ENCODE measurements at places on chromosomes 4 and X. TPM values are rescaled to one million over a fixed set of nuclear protein-coding genes. Genes with fewer than 3 reads are reported as not detected.
A peak's percentile ranks its signal among the peaks of the same experiment; 100 is the strongest.

The GBA3 gene
- not detected for total RNA-seq

The SLITRK4 gene
- total RNA-seq: not detected

The NUP62CL gene
- total RNA-seq: 1.1 TPM

The TEC gene
- total RNA-seq: 2.7 TPM

- peaks cover 16% of the 10 kb centered on the region for H3K27me3 ChIP-seq
- H3K27ac ChIP-seq: no peak overlapping the region
- H3K4me3 ChIP-seq: no peak overlapping the region
- no peak for DNase-seq
- no peaks in the 10 kb centered on the region for H3K4me1 ChIP-seq
These were observed 43.6 kb downstream of the ADGRG4 start for GRCh38 chrX:136344320-136344719.

The NSG1 gene
- 0.09 TPM for total RNA-seq

DNA sequence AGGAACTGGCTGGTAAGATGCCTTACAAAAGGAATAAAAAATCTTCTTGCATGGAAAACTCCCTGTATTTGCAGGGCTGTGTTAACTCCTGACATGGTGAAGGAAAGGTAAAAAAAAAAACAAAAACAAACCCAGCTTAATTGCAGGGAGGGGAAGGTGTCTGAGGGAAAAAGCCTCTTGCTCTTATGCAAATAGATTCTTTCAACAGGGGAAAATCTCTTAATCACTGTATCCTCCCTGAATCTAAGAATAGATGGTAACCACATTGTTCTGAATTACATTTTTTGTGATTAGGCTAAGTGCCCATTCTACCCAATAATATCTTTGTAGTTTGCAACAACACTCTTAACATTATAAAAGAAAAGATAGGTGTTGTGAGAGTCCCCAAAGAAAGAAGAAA lies 172.6 kb downstream of the RBM46 start:
- no peaks in the 10 kb centered on the region for H3K27me3 ChIP-seq
- no peak overlapping the region for H3K4me3 ChIP-seq
- no peak for DNase-seq
- H3K27ac ChIP-seq: no peak overlapping the region

The RAB9B gene
- 0.17 TPM for total RNA-seq

The CLCN5 gene
- total RNA-seq: 4.2 TPM

DNA sequence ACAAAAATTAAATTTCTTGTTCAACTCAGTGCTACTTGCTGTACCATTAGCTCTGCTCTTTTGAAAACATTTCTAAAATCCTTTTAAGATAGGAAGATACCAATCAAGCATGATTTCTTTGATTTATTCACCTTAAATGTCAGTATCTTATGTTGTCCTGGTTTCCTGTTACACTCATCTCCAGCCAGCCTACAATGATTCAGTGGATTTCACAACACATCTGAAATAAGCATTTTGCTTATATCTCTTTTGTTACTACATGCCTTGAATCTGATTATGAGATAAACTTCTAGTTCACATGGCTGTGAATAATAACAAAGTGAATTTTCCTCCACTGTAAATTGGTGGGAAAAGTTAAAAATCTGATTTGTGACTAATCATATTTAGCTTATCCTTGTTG lies 112.5 kb upstream of the BMP3 start:
- peaks cover 2% of the 10 kb centered on the region for H3K4me1 ChIP-seq
- no peak overlapping the region for H3K27ac ChIP-seq
- no peak for DNase-seq
- no peak overlapping the region for H3K4me3 ChIP-seq

- H3K27ac ChIP-seq: no peak overlapping the region
- H3K4me1 ChIP-seq: no peaks in the 10 kb centered on the region
- no peak overlapping the region for H3K4me3 ChIP-seq
- H3K27me3 ChIP-seq: no peaks in the 10 kb centered on the region
- DNase-seq: no peak
- H3K36me3 ChIP-seq: no peaks in the 10 kb centered on the region
These were observed 24.4 kb upstream of the ZNF718 start for GRCh38 chr4:99863-100262.

DNA sequence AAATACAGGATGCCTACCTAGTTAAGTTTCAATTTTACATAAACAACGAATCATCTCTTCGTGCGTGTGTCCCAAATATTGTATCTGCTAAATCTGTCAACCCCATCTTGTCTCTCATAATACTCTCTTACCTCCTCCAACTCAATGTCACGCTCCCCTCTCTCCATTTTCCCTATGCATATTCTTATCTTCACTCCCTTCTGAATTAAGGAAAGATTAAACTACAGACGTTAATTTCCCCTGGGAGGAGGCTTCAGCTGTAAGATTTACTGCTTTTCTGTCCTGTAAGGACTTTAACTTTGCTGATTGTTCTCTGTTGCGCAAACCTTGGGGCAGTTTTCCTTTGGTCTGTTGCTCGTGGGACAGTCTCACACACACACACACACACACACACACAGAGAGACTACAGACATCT lies 455 bp upstream of the ABCB7 start:
- no peaks in the 10 kb centered on the region for H3K27me3 ChIP-seq
- peak overlapping the region; percentile 90 for H3K4me3 ChIP-seq
- H3K36me3 ChIP-seq: peaks cover 2% of the 10 kb centered on the region
- H3K4me1 ChIP-seq: peaks cover 26% of the 10 kb centered on the region
- peak; percentile 53 for DNase-seq

GRCh38 chrX:107684956-107685385 lies 56.7 kb downstream of the PRPS1 start:
- peaks cover 17% of the 10 kb centered on the region for H3K4me1 ChIP-seq
- no peaks in the 10 kb centered on the region for H3K36me3 ChIP-seq
- no peaks in the 10 kb centered on the region for H3K27me3 ChIP-seq
- peak; percentile 63 for DNase-seq
- no peak overlapping the region for H3K4me3 ChIP-seq

GRCh38 chr4:137082061-137082460 lies 450.2 kb downstream of the PCDH18 start:
- H3K36me3 ChIP-seq: no peaks in the 10 kb centered on the region
- H3K27me3 ChIP-seq: no peaks in the 10 kb centered on the region
- H3K27ac ChIP-seq: no peak overlapping the region
- H3K4me1 ChIP-seq: no peaks in the 10 kb centered on the region
- H3K4me3 ChIP-seq: no peak overlapping the region

The APOO gene
- 27.1 TPM for total RNA-seq

The GAGE13 gene
- total RNA-seq: not detected

The RAB41 gene
- not detected for total RNA-seq

DNA sequence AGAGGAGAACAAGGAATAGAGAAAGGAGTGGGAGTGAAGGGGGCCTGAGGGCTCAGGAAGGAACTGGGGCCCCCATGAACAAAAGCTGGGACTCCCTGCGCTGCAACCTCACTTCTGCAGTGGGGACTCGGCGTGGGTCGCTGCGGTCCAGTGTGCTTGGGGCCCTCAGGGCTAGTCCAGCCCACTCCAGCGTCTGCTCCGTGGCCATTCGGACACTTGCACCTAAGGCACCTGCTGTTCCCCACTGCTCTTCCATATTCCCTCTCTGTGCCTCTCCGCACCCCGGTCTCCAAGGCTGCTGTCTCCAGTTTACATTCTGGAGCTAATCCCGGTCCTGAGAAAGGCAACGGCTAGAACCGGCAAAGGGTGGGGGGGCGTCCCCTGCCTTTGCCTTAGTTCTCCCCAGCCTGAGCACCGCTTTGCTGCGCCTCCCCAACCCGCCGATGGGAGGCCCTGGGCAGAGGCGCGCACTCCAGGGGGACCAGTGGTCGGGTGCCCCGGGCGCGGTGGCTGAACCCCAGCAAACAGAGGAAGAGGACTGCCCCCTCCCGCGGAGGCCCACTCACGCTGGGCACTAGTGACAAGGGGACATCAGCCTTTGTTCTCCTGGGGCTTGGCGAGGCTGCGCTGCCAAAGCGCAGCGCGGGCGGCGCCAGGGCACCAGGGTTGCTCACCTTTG lies 327.7 kb upstream of the F9 start:
- H3K4me1 ChIP-seq: no peaks in the 10 kb centered on the region
- no peak overlapping the region for H3K4me3 ChIP-seq
- no peak overlapping the region for H3K27ac ChIP-seq
- H3K27me3 ChIP-seq: peaks cover 24% of the 10 kb centered on the region
- DNase-seq: no peak

- H3K36me3 ChIP-seq: peaks cover 37% of the 10 kb centered on the region
- DNase-seq: no peak
- no peaks in the 10 kb centered on the region for H3K27me3 ChIP-seq
These were observed 19.6 kb downstream of the MPP1 start for GRCh38 chrX:154785716-154786115.

The STK32B gene
- total RNA-seq: not detected

GRCh38 chr4:30726090-30726675 lies 6.0 kb downstream of the PCDH7 start:
- no peak overlapping the region for H3K27ac ChIP-seq
- H3K4me1 ChIP-seq: no peaks in the 10 kb centered on the region
- no peak for DNase-seq
- no peak overlapping the region for H3K4me3 ChIP-seq
- peaks cover 2% of the 10 kb centered on the region for H3K36me3 ChIP-seq
- H3K27me3 ChIP-seq: peaks cover 15% of the 10 kb centered on the region

- no peaks in the 10 kb centered on the region for H3K27me3 ChIP-seq
- no peaks in the 10 kb centered on the region for H3K36me3 ChIP-seq
- no peaks in the 10 kb centered on the region for H3K4me1 ChIP-seq
- no peak within 1 kb of the TSS for H3K4me3 ChIP-seq
- no peak within 1 kb of the TSS for H3K27ac ChIP-seq
- no peak for DNase-seq
These were observed at the start of gene PAGE2B for GRCh38 chrX:55074851-55075467. PAGE2B (plus strand) TSS chrX:55075030; CDS start chrX:55076042, 1,012 bp downstream.

The TRO gene
- 2.6 TPM for total RNA-seq

- no peak overlapping the region for H3K4me3 ChIP-seq
- H3K36me3 ChIP-seq: no peaks in the 10 kb centered on the region
- DNase-seq: no peak
- no peaks in the 10 kb centered on the region for H3K27me3 ChIP-seq
These were observed 95.4 kb downstream of the VCX2 start for GRCh38 chrX:8075636-8076035.

GRCh38 chr4:59700651-59701050 lies 1499.5 kb upstream of the ADGRL3 start:
- no peak overlapping the region for H3K4me3 ChIP-seq
- no peak overlapping the region for H3K27ac ChIP-seq
- no peaks in the 10 kb centered on the region for H3K27me3 ChIP-seq
- no peaks in the 10 kb centered on the region for H3K36me3 ChIP-seq
- DNase-seq: no peak

The GAGE10 gene
- total RNA-seq: not detected

GRCh38 chr4:169015186-169015623 lies 5.2 kb upstream of the CBR4 start:
- no peak for DNase-seq
- H3K27ac ChIP-seq: no peak overlapping the region
- peaks cover 5% of the 10 kb centered on the region for H3K4me1 ChIP-seq
- H3K4me3 ChIP-seq: no peak overlapping the region

The DRD5 gene
- total RNA-seq: not detected

GRCh38 chr4:145736241-145736831 lies 56.4 kb downstream of the C4orf51 start:
- no peak overlapping the region for H3K4me3 ChIP-seq
- no peak overlapping the region for H3K27ac ChIP-seq
- no peaks in the 10 kb centered on the region for H3K36me3 ChIP-seq
- H3K27me3 ChIP-seq: peaks cover 9% of the 10 kb centered on the region

- peaks cover 5% of the 10 kb centered on the region for H3K4me1 ChIP-seq
- H3K4me3 ChIP-seq: no peak overlapping the region
- H3K36me3 ChIP-seq: no peaks in the 10 kb centered on the region
- no peak for DNase-seq
- no peak overlapping the region for H3K27ac ChIP-seq
These were observed 124.5 kb upstream of the NOCT start for GRCh38 chr4:138890891-138891570.

The SPANXN5 gene
- not detected for total RNA-seq

DNA sequence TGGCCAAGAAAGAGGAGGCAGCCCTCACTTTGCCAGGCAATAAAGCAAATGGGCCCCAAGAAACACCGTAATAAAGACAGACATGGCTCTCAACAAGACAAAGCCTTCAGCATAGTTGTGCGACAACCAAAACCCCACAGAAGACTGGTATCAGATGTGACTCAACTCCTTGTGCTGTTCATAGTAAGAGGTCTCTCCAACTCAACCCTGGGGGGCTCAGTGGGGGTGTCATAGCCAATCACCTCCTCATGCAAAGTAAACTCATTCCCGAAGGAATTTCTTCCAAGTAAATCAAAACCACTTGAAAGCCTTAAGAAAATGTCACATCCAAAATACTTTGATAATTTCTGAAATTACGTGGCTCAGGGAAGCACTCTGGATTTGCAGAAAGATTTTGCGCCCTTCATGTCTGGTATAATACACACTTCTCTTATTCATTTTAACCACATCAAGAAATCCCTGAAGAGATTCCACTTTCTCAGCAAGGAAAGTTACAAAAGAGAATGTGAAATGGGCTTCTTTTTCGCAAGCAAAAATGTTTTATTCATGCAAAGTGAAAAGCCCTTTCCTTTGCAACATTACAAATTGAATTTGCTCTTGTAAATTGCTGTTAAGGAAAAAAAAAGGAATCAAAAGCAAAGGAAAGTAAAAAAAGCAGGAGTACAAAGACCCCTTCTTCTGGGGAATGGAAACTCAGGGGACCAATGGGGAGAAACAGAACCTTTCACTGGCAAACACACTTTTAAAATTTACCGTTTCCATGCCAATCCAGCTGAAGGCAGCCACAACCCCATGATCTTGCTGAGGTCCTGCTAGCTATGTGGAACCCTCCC lies 137.4 kb downstream of the NSUN7 start:
- peaks cover 12% of the 10 kb centered on the region for H3K4me1 ChIP-seq
- no peak overlapping the region for H3K4me3 ChIP-seq
- H3K27me3 ChIP-seq: peaks cover 19% of the 10 kb centered on the region
- no peak for DNase-seq
- no peak overlapping the region for H3K27ac ChIP-seq

The PRPS2 gene
- 111 TPM for total RNA-seq

GRCh38 chr4:122604146-122604545 lies 16.7 kb downstream of the IL21 start:
- no peak overlapping the region for H3K4me3 ChIP-seq
- no peak overlapping the region for H3K27ac ChIP-seq
- peaks cover 28% of the 10 kb centered on the region for H3K4me1 ChIP-seq
- H3K36me3 ChIP-seq: peaks cover 8% of the 10 kb centered on the region
- H3K27me3 ChIP-seq: no peaks in the 10 kb centered on the region

The TRAM1L1 gene
- not detected for total RNA-seq

DNA sequence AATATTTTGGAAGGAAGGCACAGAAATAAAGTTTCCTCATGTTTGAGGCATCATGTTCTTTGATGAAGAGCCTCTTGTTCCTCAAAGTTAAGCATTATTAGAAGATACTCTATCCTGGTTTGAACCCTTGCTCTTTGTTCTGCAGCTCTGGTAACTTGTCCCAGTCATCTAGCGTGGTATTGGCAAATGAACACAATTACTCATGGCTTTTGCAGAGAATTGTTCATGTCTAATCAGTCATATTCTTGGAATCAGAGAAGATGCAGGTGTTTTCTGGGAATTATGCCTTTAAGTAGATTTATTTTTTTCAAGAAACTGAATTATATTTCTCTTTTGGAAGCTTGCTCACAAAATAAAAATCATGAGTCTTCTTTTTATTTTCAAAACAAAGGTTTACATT lies 52.9 kb upstream of the HPGDS start:
- H3K4me3 ChIP-seq: no peak overlapping the region
- H3K36me3 ChIP-seq: no peaks in the 10 kb centered on the region
- H3K4me1 ChIP-seq: no peaks in the 10 kb centered on the region
- H3K27ac ChIP-seq: no peak overlapping the region

The DIPK2B gene
- not detected for total RNA-seq

GRCh38 chr4:88138561-88138960 lies 19.9 kb downstream of the ABCG2 start:
- DNase-seq: no peak
- H3K36me3 ChIP-seq: no peaks in the 10 kb centered on the region
- H3K27ac ChIP-seq: no peak overlapping the region
- H3K4me1 ChIP-seq: no peaks in the 10 kb centered on the region
- H3K4me3 ChIP-seq: no peak overlapping the region
- peaks cover 8% of the 10 kb centered on the region for H3K27me3 ChIP-seq

The CXCR3 gene
- 35.2 TPM for total RNA-seq

All from activated CD4-positive, alpha-beta T cell treated with anti-CD3 and anti-CD28 coated beads, Interleukin-2, amount 10 ng/mL, durations not matched to agents 24 days and 14 days (primary cell).